ENCODE measurements at places on chromosomes 5 and 9. TPM values are rescaled to one million over a fixed set of nuclear protein-coding genes. Genes with fewer than 3 reads are reported as not detected.

The SPINK7 gene
- total RNA-seq = not detected

The NSMF gene
- total RNA-seq = 68.6 TPM

The HNRNPH1 gene
- total RNA-seq = 964 TPM

The PIP5K1B gene
- 56.6 TPM for total RNA-seq

The CD74 gene
- 325 TPM for total RNA-seq

DNA sequence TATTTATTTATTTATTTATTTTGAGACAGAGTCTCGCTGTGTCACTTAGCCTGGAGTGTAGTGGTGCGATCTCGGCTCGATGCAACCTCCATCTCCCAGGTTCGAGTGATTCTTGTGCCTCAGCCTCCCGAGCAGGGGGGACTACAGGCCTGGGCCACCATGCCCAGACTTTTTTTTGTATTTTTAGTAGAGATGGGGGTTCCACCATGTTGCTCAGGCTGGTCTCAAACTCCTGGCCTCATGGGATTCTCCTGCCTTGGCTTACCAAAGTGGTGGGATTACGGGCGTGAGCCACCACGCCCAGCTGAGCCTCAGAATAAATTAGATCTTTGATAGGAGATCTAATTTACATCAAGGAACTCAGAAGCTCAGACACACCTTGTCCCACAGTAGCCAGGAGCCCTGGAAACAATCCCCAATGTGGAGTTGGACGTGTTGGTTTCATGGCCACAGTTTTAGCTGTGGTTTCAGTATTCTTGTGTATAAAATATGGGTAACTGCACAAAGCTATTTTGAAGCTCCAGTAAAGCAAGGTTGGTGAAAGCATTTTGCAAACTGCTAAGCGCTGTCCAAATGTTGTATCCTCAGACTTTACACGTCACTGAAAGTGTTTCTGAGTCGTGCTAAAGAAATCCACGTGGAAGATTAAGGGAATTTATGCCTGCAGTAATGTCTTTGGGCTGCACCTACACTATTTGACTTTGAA lies 3.0 kb upstream of the HNRNPAB start:
- H3K27ac ChIP-seq = no peak overlapping the region
- H3K36me3 ChIP-seq = peaks cover 15% of the 10 kb centered on the region
- no peak overlapping the region for H3K4me3 ChIP-seq

DNA sequence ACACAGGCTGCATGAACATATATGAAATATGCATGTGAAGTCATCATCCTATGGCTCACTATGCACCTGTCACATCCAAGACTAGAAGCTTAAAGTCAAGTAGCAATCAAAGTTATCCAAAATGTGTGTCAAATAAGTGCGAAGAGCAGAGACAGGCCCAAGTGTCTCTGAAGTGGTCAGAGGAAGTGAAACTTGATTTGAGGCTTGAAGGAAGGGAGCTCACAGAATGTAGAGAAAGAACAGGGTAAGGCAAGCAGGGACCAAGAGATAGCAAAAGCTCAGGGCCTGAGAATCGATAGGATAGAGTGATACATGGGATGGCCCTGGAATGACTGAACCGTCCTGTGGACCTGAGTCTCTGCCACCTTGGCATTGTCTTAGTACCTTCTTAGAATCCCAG lies 274.3 kb upstream of the TRPC7 start:
- H3K4me1 ChIP-seq = no peaks in the 10 kb centered on the region
- no peak for DNase-seq
- H3K27ac ChIP-seq = no peak overlapping the region
- H3K4me3 ChIP-seq = no peak overlapping the region
- H3K27me3 ChIP-seq = no peaks in the 10 kb centered on the region

DNA sequence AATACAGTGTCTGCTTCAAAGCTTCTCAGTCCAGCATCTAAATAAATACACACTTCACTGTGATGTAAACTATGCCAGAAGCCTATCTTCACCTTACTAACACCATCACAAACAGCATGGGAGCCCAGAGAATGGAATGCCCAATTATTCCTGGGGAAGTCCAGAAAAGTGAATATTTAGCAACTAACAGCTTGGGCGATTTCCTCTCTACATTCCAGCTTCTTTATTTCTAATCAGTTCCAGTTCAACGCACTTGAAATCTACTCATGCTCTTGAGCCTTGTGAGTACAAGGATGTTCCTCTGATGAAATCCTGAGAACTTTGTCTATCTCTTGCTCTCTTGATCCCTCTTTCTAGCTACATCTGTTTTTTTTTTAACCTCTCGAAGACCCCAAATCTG lies 100.4 kb upstream of the C9orf72 start:
- DNase-seq = no peak
- H3K27ac ChIP-seq = no peak overlapping the region
- no peaks in the 10 kb centered on the region for H3K36me3 ChIP-seq
- no peaks in the 10 kb centered on the region for H3K4me1 ChIP-seq

DNA sequence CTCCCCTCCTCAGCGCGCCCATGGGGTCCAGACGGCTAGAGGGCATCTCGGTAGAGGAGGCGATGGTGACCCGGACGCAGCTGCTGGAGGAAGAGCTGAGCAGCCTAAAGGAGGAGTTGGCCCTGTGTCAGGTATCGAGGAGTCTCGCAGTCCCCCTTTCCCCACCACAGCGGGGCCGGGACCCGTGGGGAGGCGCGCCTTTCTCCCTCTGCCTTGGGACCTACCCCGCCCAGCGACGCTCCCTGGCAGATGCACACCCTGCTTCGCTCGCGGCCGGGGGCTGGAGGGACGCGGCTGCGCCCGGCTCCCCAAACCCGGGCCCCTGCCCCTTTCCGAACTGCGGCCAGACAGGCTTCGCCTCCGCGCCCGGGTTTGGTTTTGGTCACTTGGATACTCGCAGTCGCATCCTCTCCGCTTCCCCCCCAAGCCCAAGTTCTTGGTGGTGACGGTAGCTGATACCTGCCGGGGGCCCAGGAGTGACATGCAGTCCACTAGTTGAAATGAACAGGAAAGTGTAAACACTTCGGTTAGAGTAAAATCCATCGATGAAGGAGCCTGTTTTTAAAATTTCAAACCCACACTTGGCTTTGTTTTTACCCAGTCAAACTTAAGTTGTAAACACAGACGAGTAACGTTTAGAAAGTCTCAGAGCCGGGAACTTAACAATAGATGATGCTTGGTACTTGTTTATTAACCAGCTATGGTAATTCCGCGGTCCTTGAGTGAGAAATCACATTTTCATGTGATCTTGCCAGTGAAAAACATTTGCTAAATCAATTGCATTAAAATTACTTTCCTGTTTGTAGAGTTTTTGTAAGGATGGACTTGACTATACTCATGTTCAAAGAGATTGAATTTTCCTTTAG lies 688 bp downstream of the CNTLN start:
- H3K27ac ChIP-seq = peak overlapping the region; percentile 83
- H3K4me1 ChIP-seq = peaks cover 9% of the 10 kb centered on the region
- H3K27me3 ChIP-seq = peaks cover 16% of the 10 kb centered on the region
- H3K36me3 ChIP-seq = no peaks in the 10 kb centered on the region
- peak; percentile 57 for DNase-seq

DNA sequence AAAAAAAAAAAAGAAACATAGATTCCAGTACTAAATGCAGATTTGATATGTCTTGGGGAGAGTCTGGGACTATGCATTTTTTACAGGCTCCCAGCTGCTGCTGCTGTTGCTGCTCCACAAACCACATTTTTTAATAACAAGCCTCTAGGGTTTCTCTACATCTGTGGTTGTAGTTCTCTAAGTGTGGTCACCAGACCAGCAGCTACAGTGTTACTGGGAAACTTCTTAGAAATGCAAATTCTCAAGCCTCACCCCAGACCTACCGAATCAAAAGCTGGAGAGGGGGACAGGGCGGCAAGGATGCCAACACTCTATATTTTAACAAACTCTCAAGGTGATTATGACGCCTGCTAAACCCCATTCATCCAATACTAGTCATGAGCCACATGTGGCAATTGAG lies 293.4 kb upstream of the PTGER4 start:
- H3K4me1 ChIP-seq = peaks cover 78% of the 10 kb centered on the region
- peak overlapping the region; percentile 43 for H3K4me3 ChIP-seq
- no peaks in the 10 kb centered on the region for H3K36me3 ChIP-seq
- DNase-seq = peak; percentile 80
- H3K27me3 ChIP-seq = no peaks in the 10 kb centered on the region
- H3K27ac ChIP-seq = peak overlapping the region; percentile 86

DNA sequence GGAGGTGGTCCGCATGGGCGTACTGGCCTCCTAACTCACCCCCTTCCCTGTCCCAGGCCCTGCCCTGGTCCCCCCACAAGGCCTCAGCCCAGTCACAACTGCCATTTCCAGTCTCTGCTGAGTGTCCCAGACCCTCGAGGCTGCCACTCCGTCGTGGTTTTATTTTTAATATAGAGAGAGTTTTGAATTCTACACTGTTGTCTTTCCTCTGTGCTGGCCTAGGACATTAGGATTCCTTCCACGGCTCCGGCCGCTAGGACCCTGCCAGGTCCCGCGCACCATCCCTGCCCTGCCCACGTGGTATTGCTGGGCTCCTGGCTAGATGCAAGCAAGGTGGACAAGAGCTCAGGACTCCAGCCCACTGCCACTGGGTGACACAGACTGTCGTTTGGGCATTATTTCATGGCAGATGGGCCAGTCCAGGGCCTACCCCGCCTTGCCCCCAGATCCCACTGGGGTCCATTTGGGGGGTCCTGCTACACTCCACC lies 53.3 kb downstream of the SAR1B start:
- H3K27me3 ChIP-seq = no peaks in the 10 kb centered on the region
- DNase-seq = no peak
- H3K4me1 ChIP-seq = peaks cover 7% of the 10 kb centered on the region

DNA sequence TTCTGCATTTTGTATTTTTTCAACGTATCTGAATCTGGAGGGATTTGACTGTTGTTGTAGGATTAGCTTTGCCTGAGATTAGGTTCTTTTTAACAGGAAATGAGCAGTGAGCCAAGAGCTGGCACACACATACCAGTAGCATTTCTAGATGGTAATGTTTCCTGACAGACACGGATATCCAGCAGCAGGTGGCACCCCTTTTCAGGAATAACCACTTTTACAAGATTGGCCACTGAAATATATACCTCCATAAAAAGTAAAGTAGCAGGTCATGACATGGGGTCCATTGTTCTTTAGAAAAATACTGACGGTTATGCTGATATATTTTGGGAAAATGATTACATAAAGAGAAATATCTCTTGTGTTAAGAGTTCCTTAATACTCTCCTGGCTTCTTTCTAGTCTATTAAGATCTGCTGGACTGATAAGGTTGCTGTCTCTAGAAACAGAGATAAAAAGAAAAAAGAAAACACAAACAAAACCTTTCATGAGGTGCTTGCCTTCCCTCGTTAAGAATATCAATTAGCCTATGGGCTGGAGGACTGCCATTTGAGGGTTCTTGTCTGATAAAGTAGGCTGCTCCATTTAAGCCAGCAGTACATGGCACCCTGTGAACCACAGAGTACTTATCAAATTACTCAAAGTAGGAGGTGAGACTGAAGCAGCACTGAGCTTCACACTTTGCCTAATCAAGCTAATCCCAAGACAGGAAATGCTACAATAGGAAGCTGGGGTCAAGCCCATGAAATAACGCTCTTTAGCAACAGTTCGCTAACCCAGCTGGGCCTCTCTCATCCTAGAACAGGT lies 101.6 kb upstream of the PCA3 start:
- H3K27me3 ChIP-seq = peaks cover 13% of the 10 kb centered on the region
- peaks cover 10% of the 10 kb centered on the region for H3K4me1 ChIP-seq
- H3K36me3 ChIP-seq = no peaks in the 10 kb centered on the region
- no peak overlapping the region for H3K27ac ChIP-seq
- DNase-seq = peak; percentile 51
- no peak overlapping the region for H3K4me3 ChIP-seq

DNA sequence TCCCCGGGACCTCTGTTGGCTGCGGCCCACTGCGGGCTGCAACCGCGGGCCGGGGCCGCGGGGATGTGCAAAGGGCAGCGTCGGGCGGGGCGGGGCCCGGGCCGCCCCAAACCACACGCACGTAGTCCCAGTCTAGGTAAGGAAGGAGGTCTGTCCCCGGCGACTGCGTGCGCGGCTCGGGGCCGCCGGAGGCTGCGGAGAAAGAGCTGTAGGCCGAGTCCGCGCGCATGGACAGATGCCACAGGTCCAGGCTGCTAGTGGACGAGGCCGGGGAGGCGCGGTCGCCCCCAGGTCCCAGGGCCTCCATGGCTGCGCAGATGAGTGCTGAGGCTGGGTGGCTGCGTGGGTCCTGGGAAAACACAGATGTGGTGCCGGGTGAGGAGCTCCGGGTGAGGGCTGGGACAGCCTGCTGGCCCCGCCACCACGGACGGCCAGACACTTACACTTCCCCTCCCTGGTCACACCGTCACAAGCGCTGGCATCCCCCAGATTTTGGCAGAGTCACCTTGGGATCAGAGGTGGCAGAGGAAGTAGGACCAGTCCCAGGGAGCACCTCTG lies 4.5 kb downstream of the SHROOM1 start:
- peaks cover 50% of the 10 kb centered on the region for H3K27me3 ChIP-seq
- no peaks in the 10 kb centered on the region for H3K36me3 ChIP-seq
- peak overlapping the region; percentile 55 for H3K4me3 ChIP-seq
- H3K4me1 ChIP-seq = peaks cover 19% of the 10 kb centered on the region
- peak; percentile 83 for DNase-seq
- H3K27ac ChIP-seq = no peak overlapping the region

DNA sequence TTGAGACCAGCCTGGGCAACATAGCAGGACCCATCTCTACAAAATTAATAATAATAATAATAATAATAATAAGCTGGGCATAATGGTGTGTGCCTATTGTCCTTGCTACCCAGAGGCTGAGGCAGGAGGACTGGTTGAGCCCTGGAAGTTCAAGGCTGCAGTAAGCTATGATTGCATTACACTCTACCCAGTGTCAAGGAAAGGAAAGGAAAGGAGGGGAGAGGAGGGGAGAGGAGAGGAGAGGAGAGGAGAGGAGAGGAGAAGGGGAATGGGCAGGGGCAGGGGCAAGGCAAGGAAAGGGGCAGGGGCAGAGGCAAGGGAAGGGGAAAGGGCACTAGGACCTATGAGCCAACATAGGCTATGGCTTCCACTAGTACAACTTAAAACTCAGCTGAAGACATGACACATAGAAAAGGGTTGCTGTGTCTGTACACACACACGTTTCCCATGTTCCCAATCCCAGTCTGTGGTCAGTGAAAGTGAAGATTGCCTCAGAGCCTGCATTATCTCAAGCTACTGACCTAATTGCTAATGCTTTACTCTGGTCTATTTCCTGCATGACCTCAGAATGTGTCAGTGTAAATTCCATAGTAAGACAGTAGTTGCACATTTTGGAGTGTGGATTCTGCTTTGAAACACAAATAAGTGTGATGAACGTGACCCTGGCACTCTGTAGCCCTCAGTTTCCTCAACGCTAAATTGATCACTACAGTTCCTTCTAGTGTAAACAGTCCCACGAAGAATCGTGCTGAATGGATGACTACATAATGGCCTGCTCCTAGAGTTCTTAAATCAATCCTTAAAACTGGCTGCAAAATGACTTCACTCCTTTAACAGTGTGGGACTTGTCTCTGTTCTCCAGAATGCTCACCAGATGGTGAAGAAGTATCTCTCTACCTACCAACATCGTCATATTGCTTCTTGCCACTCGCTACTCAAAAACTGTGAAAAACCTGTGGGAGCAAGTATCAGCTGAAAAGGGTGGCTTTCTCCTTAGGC lies 497.0 kb downstream of the RAB3C start:
- no peaks in the 10 kb centered on the region for H3K4me1 ChIP-seq
- no peak overlapping the region for H3K4me3 ChIP-seq
- peaks cover 3% of the 10 kb centered on the region for H3K36me3 ChIP-seq
- no peak for DNase-seq
- peaks cover 13% of the 10 kb centered on the region for H3K27me3 ChIP-seq
